Fibroblast of lung (primary cell): ENCODE measurements at places on chromosomes 5 and 9.
A peak's percentile ranks its signal among the peaks of the same experiment; 100 is the strongest.

- H3K36me3 ChIP-seq, result no peaks in the 10 kb centered on the region
- no peak overlapping the region for H3K27ac ChIP-seq
- H3K4me3 ChIP-seq, result no peak overlapping the region
These were observed 435.1 kb upstream of the CDH9 start for GRCh38 chr5:27473307-27474046.

GRCh38 chr5:69493396-69494133 is 975 bp downstream of the OCLN start:
- H3K27ac ChIP-seq, result no peak overlapping the region
- H3K27me3 ChIP-seq, result peaks cover 34% of the 10 kb centered on the region
- no peaks in the 10 kb centered on the region for H3K36me3 ChIP-seq

- no peaks in the 10 kb centered on the region for H3K27me3 ChIP-seq
- H3K36me3 ChIP-seq, result no peaks in the 10 kb centered on the region
- H3K27ac ChIP-seq, result no peak overlapping the region
- no peak for DNase-seq
- no peaks in the 10 kb centered on the region for H3K4me1 ChIP-seq
These were observed 39.8 kb upstream of the RASGRF2 start for GRCh38 chr5:80920333-80920732.

GRCh38 chr5:178304016-178304415 is 71.4 kb upstream of the PHYKPL start:
- no peak overlapping the region for H3K27ac ChIP-seq
- H3K4me3 ChIP-seq, result no peak overlapping the region
- H3K4me1 ChIP-seq, result no peaks in the 10 kb centered on the region
- no peaks in the 10 kb centered on the region for H3K36me3 ChIP-seq
- no peaks in the 10 kb centered on the region for H3K27me3 ChIP-seq
- no peak for DNase-seq

GRCh38 chr5:125834438-125835115 is 588.6 kb upstream of the GRAMD2B start:
- H3K36me3 ChIP-seq, result no peaks in the 10 kb centered on the region
- no peak for DNase-seq
- H3K27ac ChIP-seq, result no peak overlapping the region
- no peaks in the 10 kb centered on the region for H3K4me1 ChIP-seq
- no peaks in the 10 kb centered on the region for H3K27me3 ChIP-seq

DNA sequence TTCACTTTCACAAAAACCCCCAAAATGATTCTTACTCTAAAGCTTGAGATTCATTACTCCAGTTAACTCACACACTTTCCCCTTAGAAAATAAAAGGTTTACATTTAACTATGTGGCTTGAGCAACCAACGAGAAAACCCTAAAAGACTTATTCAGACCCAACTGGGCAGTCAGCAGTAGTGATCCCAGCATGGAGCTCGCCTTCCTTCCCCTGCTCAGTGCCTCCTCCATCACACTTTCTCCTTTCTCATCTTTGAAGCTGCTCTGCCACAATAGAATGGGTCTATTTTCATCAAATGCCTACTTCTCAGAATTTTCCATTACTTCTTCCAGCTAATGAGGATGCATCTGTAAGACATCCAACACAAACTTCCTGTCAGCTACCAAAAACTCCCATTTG is 29.1 kb downstream of the RORB start:
- no peaks in the 10 kb centered on the region for H3K36me3 ChIP-seq
- H3K27ac ChIP-seq, result no peak overlapping the region
- no peaks in the 10 kb centered on the region for H3K4me1 ChIP-seq

DNA sequence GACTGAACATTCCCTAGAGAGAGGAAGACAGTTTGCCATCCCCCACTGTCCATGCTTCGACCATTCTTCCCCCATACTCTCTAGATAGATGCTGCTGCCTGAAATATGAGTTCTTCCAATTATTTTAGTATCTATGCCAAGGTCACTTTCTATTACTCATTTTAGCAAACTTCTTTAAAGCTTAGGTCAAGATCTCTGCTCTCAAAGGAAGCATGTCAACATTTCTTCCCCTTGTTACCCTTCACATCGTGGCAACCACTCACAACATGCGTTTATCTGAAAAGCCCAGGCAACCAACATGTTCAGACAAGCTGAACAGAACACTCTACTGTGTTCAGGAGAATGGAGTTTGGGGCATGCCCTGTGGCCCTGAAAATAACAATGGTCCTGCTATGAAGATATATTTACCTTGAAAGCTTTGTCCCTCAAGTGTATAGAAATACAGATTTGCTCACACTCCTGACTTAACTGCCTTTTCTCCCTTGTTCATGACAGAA is 138.4 kb upstream of the KIF2A start:
- H3K27me3 ChIP-seq, result no peaks in the 10 kb centered on the region
- no peak for DNase-seq
- H3K4me1 ChIP-seq, result no peaks in the 10 kb centered on the region
- no peak overlapping the region for H3K4me3 ChIP-seq
- no peak overlapping the region for H3K27ac ChIP-seq

GRCh38 chr9:127130661-127131538 is 8.5 kb upstream of the ANGPTL2 start:
- no peaks in the 10 kb centered on the region for H3K36me3 ChIP-seq
- H3K27ac ChIP-seq, result peak overlapping the region; percentile 96
- no peak overlapping the region for H3K4me3 ChIP-seq
- peaks cover 59% of the 10 kb centered on the region for H3K4me1 ChIP-seq
